Upper lobe of left lung (tissue), 6 donors: ENCODE measurements at places on chromosomes 6 and 20. TPM values are rescaled to one million over a fixed set of nuclear protein-coding genes. Genes with fewer than 3 reads are reported as not detected.
A peak's percentile ranks its signal among the peaks of the same experiment; 100 is the strongest.

Gene PSORS1C2
- total RNA-seq: not detected

Gene IRAK1BP1
- 4.8 TPM for total RNA-seq

Gene OR2B6
- total RNA-seq: not detected

- H3K27ac ChIP-seq: no peak overlapping the region
- H3K27me3 ChIP-seq: no peaks in the 10 kb centered on the region
- no peak for DNase-seq
Observed at GRCh38 chr6:56580271-56580670, 62.4 kb downstream of the DST start.

- DNase-seq: no peak
- H3K4me1 ChIP-seq: no peaks in the 10 kb centered on the region
- H3K27me3 ChIP-seq: no peaks in the 10 kb centered on the region
- H3K27ac ChIP-seq: no peak overlapping the region
Observed at GRCh38 chr6:2529211-2529719, 221.5 kb downstream of the MYLK4 start.

- no peak overlapping the region for H3K27ac ChIP-seq
- H3K36me3 ChIP-seq: no peaks in the 10 kb centered on the region
- peaks cover 45% of the 10 kb centered on the region for H3K4me1 ChIP-seq
- H3K27me3 ChIP-seq: no peaks in the 10 kb centered on the region
- no peak overlapping the region for H3K4me3 ChIP-seq
- DNase-seq: peak; percentile 15
Observed at GRCh38 chr6:158797331-158798310, 21.5 kb downstream of the EZR start.
